Head of caudate nucleus (tissue), 42 donors: ENCODE measurements at places on chromosomes 13 and 19.

DNA sequence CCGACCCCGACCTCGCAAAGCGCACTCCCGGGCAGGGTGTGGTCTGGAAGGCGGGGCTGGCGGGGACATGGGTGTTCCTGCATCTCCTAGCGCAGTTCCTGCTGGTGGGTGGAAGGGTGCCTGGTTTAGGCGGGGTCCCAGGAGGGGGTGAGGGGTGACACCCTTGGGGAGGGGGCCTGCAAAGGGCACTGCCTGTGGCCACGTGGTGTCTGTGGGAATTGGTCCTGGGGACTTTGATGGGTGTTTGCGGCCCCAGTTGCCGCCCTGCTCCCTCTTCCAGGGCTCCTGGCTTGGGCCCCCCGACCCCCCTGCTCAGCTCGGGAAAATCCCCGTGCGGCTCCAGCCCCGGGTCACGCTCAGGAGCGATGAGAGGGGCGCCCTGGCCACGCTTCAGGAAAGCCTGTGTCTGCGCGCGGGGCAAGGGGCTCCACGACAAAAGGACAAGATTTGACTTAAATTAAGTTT is 19.1 kb downstream of the WTIP start:
- DNase-seq = no peak

DNA sequence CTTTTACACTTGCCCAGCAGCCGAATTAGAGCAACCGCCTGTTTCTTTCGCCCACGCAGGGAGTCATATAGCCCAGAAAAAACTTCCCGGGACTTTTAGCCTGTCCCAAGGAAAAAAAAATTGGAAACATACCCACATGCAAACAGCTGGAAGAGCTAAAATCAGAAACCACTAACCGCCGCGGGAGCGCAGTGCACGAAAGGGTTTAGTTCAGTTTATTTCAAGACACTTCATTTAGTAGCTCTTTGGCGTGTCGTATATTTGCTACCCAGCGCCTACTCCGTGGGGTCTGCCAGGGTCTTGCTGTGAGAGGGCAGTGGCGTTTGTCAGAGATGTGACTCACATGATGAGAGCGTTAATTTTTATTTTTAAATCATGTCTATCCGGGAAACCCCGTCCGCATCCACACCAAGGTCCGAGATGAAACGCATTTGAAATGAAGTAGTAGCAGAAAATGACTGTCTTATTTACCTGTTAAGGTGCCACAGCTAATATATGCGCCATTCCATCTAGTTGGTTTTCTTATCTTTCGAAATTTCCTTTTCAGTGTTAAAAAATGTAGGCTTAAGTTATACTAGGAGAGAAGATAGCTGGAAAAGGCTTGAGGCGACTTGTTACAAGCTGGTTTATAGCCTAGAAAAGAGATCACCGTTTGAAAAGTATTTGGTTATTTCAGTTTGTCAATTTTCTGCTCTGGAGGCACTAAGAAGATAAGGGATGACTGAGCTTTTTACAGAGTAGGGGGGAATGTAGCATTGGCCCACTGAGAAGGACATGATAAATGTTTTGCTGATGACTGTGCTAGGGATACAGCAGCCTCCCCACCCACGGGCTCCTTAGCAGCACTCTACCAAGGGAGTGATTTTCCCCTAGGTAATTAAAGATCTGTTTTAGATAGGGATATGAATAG is 1.7 kb downstream of the KLF5 start:
- DNase-seq = no peak

- no peak for DNase-seq
Observed at GRCh38 chr19:5698635-5699422, 8.7 kb downstream of the RPL36 start.

- DNase-seq = peak; percentile 26
Observed at GRCh38 chr19:9793071-9793591, 24.6 kb upstream of the ZNF846 start.

- DNase-seq = no peak
Observed at GRCh38 chr13:110173247-110173818, 133.6 kb downstream of the COL4A1 start.

GRCh38 chr19:1986357-1987162 is 29.0 kb downstream of the BTBD2 start:
- DNase-seq = no peak

GRCh38 chr19:44588771-44589112 is 24.6 kb upstream of the IGSF23 start:
- no peak for DNase-seq

GRCh38 chr19:3609779-3610719 is 3.4 kb upstream of the TBXA2R start:
- no peak for DNase-seq

GRCh38 chr19:13118424-13119193 is 545 bp downstream of the NACC1 start:
- DNase-seq = no peak

DNA sequence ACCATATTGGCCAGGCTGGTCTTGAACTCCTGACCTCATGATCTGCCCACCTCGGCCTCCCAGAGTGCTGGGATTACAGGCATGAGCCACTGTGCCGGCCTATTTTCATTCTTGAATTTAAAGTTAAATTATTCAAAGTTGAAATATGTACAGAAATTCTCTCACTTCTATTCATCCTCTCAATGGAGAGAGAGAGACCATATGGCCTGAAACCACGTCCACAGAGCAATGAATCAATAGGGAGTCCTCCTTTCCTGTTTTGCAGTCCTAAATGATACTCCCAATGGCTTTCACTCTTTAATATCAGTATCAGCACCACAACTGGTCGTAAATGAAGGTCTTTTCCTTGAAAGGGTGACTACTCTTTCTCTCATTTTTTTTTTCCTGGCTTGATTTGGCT is 30.5 kb upstream of the KCTD4 start:
- DNase-seq = no peak

DNA sequence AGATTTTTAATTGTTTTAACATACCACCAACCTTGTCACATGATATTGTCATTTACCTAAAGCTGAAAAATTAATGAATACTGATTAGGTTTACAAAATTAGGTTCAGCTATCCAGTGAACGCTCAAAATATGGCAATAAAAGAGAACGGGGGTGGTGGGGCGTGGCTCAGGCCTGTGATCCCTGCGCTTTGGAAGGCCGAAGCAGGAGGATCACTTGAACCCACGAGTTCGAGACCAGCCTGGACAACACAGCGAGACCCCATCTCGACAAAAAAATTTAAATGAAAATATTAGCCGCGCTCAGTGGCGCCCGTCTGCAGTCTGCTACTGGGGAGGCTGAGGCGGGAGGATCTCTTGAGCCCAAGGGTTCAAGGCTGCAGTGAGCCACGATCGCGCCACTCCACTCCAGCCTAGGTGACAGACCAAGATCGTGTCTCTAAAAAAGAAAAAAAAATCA is 516 bp upstream of the FAM32A start:
- DNase-seq = no peak

DNA sequence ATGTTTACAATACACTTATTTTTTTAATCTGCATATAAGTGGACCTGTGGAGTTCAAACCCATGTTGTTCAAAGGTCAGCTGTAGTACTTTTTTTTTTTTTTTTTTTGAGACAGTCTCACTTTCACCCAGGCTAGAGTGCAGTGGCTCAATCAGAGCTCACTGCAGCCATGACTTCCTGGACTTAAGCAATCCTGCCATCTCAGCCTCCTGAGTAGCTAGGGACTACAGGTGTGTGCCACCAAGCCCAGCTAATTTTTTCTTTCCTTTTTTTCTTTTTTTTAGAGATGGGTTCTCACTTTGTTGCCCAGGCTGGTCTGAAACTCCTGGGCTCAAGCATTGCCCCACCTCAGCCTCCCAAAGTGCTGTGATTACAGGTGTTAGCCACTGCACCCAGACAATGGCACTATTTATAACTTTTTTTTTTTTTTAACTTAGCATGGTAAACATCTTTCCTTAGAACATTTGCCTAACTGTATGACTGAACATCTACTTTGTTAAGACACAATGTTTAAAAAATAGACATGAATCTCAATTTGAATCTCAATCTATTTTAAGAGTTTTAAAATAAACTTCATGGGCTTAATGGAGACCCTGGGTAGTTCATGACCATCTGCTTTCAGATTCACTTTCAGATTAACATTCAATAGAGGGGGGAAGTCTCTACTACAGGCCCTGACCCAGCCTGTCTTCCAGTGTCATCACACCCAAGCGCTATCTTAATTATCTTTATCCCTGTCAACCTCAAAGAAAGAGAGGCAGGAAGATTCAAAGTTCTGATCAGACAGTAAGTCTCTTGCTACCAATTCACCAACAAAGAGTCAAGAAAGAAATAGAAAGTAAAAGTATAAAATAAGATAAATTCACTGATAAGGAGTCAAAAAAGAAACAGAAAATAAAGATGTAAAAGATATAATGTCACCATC is 97.7 kb upstream of the DOCK9 start:
- no peak for DNase-seq

DNA sequence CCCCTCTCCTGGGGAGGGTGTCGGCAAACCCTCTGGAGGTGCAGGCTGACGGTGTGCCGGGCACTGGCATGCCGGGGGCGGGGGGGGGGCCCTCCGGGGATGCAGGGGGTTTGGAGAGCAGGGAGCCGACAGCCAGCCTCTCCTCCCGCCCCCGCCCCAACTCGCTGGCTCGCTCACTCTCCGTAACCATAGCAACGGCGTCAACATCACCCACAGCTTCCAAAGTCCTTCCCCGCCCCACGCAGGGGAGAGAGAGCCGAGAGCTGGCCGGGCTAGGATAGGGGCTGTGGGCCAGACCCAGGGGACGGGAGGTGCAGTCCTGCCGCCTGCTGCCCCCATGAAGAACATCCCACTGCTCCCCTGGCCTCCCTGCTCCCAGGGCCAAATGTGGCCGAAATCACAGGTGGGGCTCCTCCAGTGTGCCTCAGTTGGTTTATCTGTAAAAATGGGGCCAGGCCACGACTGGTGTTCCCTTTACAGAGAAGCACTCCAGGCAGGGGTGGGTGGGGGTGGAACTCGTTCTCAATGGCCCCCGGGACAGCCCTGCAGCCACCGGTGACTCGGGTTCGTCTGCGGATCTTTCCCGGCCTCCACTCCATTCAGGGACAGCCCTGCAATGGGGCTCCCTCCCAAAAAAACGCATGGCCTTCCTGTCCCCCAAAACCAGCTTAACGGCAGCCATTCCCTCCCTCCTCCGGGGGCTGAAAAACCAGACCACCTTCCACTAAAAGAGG is 3.2 kb downstream of the KLF16 start:
- DNase-seq = peak; percentile 64

- DNase-seq = no peak
Observed at GRCh38 chr19:7775761-7776160, 12.7 kb downstream of the CLEC4M start.

GRCh38 chr19:2362046-2362969 is 2.2 kb downstream of the TMPRSS9 start:
- DNase-seq = no peak

- DNase-seq = no peak
Observed at GRCh38 chr19:49770529-49770928, 3.7 kb downstream of the AP2A1 start.

- DNase-seq = peak; percentile 55
Observed at GRCh38 chr19:43738780-43739211, 16.0 kb downstream of the SMG9 start.

- no peak for DNase-seq
Observed at GRCh38 chr19:17263712-17264640, 569 bp downstream of the USHBP1 start.

DNA sequence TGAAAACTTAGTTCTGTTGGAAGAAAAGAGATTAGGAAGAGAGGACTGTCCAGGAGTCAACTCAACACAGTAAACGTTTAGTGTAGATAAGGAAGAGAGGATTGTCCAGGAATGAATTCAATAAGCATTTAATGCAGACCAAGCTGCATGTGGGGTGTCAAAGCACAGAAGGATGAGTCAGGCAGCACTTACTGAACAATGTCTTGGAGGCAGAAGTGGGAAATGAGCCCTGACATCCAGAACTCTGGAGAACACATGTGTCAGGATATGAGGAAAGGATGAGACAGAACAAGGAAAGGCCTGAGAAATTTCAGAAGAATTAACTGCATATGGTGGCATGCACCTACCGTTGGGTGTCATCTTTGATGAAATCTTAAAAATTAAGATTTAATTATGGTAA is 429.2 kb upstream of the HTR2A start:
- DNase-seq = no peak

DNA sequence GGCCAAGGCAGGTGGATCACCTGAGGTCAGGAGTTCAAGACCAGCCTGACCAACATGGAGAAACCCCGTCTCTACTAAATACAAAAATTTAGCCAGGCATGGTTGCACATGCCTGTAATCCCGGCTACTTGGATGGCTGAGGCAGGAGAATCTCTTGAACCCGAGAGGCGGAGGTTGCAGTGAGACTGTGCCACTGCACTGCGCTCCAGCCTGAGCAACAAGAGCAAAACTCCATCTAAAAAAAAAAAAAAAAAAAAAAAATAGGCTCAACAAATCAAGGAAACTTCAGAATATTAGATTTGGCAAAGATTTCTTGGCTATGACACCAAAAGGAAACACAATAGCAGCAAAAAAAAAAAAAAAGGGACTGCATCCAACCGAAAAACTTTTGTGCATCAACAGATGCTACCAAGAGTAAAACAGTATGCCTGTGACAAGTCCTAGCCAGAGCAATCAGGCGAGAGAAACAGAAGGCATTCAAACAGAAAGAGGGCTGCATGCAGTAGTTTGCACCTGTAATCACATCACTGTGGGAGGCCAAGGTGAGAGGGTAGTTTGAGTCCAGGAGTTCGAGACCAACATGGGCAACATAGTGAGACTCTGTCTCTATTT is 23.8 kb downstream of the ZNF160 start:
- DNase-seq = no peak

DNA sequence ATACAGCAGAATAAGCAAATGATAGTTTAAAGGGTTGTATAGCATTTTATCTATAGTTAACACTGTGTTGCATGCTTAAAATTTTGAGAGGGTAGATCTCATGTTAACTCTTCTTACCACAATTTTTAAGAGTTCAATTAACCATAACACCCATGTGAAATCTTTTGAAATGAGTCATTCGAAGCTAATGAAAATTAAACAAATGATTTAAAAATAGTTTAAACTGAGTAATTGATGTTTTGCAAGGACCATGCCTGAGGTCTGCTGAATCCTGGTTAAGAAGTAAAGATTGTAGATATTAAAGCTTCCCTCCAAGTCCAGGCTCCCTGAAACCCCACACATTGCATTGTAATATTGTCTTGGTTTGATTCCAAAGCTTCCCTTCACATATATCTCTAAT is 176.7 kb upstream of the RNF113B start:
- DNase-seq = no peak

- no peak for DNase-seq
Observed at GRCh38 chr19:55656988-55657747, 2.3 kb downstream of the U2AF2 start.

GRCh38 chr13:99606324-99607066 is 105.2 kb downstream of the TM9SF2 start:
- DNase-seq = peak; percentile 93

- DNase-seq = no peak
Observed at GRCh38 chr19:4547303-4548237, 7.7 kb upstream of the LRG1 start.

GRCh38 chr13:93811738-93812112 is 585.1 kb downstream of the GPC6 start:
- no peak for DNase-seq

- DNase-seq = no peak
Observed at GRCh38 chr13:93360021-93360420, 133.4 kb downstream of the GPC6 start.

GRCh38 chr19:13795595-13796300 is 505 bp downstream of the ZSWIM4 start:
- DNase-seq = no peak
